ENCODE measurements at places on chromosomes 13 and 19.
A peak's percentile ranks its signal among the peaks of the same experiment; 100 is the strongest.

GRCh38 chr13:98181111-98181815 is 4.2 kb upstream of the RNF113B start:
- DNase-seq: no peak

GRCh38 chr19:3576696-3577443 is 4.1 kb downstream of the HMG20B start:
- DNase-seq: peak; percentile 62

DNA sequence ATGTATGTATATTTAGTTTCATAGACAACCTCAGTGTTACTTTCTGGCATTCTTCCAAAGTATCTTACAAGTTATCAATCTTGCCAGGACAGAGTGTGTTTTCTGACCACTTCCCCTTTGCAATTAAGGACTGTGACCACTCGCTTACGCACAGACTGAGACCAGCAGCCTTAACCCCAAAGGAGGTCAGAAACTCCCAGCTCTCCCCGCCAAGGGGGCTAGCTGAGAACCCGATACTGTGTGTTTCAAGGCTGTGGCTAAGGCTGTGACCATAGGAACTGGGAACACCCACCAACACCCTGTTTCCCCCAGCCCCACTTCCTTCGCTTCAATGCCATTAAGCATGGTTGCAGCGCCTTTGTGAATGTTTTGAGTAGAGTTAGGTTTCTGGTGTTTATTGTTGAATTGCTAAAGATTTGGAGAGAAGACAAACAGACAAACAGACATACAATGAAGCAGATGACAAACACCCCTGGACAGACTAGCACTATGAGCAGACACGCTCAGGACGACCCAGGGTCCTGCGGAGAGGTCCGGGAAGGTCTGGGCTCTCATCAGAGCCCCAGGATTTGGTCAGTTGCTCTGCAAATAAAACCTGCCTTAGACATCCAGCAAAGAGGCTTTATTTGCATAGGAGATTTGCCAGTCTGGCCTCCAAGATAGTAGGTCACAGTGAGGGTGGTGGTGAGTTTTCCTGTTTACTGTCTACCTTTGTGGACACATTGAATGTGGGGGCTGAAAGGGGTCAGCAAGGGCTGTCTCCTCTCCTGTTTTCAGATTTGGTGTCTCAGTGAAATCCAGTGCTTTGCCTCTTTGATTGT is 25.0 kb upstream of the TNFSF11 start:
- no peak for DNase-seq

DNA sequence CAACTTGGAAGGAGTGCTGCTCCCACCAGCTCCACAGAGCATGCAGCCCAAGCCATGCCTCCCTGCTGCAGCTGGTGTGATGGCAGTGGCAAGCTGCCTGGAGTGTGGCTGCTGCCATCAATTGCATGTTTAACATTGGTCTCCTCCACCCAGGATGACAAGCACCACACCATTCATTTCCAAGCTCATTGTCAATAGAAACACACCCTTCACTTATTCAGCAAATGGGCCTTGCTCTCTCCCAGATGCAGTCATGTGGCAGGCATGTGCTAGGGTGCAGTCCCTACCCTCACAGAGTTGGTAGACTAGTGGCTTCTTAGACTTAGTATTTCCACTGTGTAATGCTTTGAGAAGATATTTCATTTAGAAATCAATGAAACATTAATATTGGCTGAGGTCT is 70.8 kb upstream of the FGF14 start:
- no peak for DNase-seq

DNA sequence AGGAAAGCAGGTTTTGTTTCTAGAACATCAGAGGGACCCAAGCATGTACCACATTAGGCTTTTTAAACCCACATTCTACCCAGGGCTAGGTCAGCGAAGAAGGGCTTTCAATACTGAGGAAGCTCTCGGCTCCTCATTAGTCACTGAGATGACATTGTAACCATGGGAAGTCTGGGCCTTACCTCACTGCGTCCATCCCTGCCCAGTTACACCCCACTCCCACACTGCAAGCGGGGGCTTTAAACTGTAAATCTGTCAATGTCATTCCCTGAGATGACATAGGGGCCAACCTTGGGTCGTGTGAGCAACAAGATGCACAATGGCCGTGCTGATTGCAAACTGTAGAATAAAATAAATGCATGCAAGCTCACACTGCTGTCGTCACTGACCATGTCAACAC is 21.7 kb upstream of the TFDP1 start:
- DNase-seq: no peak

DNA sequence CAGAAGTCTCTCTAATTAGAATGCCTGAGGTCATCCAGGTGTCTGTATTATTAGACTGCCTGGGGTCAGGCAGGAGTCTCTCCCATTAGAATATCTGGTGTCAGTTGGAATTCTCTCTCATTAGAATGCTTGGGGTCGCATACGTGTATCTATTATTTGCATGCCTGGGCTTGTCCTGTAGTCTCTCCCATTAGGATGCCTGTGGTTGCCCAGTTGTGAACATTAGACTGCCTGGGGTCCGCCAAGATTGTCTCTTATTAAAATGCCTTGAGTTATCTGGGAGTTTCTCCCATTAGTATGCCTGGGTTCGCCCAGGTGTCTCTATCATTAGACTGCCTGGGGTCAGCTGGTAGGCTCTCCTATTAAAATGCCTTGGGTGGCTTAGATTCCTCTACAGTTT is 1494.7 kb downstream of the UQCRFS1 start:
- no peak for DNase-seq

GRCh38 chr19:27909861-27910260 is 1303.1 kb downstream of the UQCRFS1 start:
- no peak for DNase-seq

GRCh38 chr13:46665248-46665632 is 112.3 kb downstream of the LRCH1 start:
- peak; percentile 31 for DNase-seq

DNA sequence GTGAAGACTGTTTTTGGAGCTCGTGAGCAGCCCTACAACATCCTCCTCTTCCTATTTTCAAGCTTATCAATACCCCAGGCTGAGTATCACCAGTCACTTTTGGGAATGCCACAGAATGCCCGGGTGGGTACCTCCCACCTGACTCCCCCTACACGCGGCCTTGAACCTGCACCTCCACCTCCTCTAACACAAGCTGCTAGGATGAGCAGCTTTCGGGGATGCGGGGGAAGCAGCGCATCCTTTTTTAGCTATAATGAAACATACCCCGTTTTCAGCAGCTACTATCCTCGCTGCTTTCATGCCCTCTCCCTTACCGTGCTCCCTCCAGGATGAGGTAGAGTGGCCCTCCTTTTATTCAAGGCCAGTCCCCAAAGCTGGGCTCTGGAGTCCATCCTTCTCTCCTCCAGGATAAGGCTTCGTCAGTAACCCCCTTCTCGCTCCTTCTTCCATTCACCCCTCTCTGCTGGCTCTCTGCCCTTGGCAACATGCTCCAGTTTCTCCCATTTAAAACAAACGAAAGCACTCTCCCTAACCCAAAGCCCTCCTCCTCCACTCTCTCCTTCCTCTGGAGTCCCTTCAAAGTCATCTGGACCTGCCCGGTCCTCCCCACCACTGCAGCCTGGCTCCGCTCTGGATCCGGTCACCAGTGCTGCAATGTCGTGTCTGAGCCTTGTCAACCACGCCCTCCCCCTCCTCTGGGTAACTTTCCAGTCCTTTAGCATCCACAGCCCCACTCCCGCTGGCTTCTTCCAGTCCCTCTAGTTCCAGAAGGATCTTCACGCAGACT is 55.3 kb downstream of the STK24 start:
- no peak for DNase-seq

GRCh38 chr13:79155883-79156282 is 250.2 kb downstream of the RBM26 start:
- no peak for DNase-seq

DNA sequence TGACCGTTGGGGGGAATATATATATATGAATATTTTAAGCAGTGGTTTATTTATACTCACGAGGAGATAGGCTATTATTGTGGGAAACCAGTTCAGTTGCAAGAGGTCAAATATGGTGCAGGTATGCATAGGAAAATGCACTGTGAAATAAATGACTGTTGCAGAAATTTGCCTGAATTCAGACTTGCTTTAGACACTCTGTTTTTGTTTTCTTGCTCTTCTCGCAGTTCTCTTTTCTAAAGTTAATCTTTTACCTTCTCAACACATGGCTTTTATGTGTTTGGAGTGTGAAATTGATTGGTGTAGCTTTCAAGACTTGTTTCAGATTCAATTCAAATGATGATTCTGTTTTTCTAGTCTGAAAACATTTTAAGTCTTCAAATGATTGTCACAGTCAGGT is 109.7 kb downstream of the LRCH1 start:
- no peak for DNase-seq

GRCh38 chr19:47901370-47901769 is 15.3 kb upstream of the SULT2A1 start:
- DNase-seq: no peak

DNA sequence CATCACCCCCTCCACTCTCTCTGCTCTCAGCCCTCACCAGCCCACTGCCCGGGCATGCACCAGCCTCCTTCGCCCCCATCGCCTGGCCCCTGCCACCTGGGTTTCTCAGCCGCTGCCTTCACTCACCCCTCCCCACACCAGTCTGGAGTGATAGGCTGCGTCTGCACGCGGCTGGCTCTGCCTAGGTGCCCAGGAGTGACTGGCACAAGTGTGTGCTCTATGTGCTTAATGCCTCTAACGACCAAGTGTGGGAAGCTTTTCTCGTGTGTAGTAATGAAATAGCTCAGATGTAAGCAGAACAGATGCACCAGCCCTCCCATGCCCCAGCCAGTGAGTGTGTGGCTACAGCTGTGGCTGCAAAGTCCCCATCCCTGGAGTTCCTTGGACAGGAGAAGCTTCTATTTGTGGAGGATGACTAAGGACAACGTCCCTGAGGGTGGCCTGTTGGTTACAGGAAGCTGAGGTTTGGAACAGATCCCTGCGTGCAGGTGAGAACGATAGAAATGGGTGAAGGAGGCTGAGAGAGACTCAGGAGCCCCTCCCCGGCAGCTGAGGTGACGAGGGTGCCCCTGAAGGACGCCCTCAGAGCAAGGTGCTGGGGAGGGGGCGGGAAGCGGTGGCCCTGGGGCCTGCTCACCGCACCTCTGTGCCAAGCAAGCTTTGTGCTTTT is 35.6 kb downstream of the ATP11A start:
- DNase-seq: no peak

DNA sequence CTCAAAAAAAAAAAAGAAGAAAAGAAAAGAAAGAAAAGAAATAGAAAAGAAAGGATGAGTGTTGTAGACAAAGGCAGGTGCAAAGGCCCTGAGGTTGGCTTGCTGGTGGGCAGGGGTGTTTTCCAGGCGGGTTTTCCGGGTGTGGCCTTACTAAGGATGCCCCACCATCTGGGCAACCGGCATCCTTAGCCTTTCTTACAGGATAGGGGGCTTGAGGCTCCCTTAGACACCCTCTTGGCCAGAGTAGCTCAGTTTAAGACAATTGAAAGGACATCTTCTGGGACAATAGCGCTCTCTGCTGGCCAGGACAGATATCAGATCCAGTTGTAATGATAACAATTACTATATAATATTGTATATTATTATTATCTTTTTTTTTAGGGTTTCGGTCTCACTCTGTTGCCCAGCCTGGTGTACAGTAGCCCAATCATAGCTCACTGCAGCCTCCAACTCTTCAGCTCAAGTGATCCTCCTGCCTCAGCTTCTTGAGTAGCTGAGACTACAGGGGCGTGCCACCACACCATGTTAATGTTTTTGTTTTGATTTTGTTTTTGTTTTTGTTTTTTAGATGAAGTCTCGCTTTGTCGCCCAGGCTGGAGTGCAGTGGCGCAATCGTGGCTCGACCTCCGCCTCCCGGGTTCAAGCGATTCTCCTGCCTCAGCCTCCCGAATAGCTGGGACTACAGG is 1.4 kb upstream of the QTRT1 start:
- peak; percentile 59 for DNase-seq

GRCh38 chr13:26029581-26030136 is 22.2 kb downstream of the SHISA2 start:
- no peak for DNase-seq

All from fibroblast of skin of scalp (primary cell).